GM12891 (cell line): ENCODE measurements at places on chromosomes 16 and 17.

DNA sequence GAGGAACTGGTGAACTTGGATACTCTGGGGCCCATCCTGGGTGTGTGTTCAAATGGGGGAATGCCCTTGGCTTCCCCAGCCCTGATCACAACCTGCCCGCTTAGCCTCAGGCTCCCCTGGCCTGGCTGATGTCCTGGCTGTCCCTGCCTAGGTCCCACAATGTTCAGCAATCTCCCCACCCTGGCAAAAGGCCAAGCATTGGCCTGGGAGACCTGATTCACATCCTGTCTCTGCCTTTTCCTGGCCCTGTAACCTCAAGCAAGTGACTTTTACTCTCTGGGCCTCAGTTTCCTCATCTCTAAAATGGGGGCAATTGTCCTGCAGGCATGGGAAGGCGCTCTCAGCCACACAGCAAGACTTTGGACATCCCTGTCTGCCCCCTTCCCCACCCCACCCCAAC, 14.4 kb downstream of the CPNE2 start:
- no peak for DNase-seq

DNA sequence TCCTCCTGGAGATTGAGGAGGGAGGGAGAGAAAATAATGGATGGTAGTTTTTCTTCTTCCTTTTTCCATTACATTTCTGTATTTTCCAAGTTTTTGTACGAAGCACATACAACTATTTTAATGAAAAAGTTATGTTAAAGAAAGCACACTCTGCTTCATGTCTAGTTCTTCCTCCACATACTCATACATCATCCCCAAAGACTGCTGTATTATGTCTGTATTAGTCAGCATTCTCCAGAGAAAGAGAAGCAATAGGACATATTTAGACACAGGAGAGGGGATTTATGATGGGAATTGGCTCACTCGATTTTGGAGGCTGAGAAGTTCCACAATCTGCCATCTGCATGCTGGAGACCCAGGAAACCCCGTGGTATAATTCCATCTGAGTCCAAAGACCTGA, 10.1 kb upstream of the ACSM2A start:
- DNase-seq = no peak

- no peak for DNase-seq
Measured at GRCh38 chr17:12691173-12691572, 25.5 kb downstream of the MYOCD start.

- DNase-seq = no peak
Measured at GRCh38 chr16:83727018-83727417, 80.8 kb upstream of the HSBP1 start.

GRCh38 chr17:75079023-75079373, 8.8 kb upstream of the SLC16A5 start:
- no peak for DNase-seq

- DNase-seq = no peak
Measured at GRCh38 chr16:19291475-19291874, 5.9 kb downstream of the CLEC19A start.

- DNase-seq = no peak
Measured at GRCh38 chr16:14303182-14303618, 232.1 kb downstream of the MRTFB start.

DNA sequence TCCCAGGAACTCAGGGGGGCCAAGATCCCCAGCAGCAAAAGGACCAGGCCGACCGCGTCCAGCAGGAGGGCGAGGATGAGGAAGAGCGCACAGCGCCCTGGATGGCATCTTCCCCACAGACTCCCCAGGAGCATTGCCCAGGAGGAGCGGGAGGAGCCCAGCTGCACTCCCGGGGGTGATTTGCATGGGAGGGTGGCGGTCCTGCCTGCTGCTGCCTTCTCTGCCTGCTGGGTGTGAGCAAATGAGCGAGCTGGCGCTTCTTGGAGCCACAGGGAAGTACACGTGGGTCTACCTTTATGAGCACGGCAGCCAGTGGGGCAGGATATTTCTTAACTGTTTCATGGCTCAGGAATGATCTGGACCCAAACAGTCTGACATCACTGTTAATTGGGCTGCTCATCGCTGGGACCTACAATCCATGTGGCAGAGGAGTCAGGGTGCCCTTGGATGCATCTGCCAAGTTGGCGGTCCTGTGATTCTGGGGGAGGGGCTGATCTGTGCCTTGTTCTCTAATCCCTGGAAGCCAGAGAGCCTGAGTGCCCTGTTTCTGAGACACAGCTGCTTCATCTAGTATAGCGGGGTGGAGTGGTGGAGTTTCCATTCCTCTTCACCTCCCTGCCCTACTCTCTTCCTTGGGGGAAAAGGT, at the start of gene TMEM238L:
TMEM238L (minus strand) TSS at position 270 of the 646 bp plus-strand sequence; CDS start at position 134, 136 bp downstream.
- no peak for DNase-seq

DNA sequence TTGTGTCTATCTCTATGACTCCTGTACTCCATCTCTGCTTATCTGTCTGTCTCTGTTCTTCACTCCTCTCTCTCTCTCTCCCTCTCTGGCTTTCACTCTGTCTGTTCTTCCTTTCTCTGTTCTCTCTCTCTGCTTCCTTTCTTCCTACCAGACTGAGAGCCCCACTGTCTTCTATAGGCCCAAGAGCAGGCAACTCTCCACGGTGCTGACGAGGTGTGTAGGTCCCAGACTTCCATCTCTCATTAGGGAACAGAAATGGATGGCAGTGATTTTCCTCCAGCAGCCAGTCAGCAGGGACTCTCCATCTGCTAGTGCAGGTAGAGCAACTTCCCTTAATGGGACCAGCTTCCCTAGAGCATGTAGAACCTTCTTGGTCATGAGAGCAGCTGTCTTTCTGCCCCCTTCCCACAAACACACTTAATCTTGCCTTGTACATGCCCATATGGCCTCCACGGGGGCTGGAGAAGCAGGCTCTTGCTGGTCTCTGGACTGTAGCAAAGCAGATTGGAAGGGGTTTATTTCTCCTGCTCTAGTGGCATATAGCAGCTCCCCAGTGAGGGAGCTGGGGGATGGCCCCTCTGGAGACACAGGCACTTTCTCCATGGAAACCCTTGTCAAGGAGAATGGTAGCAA, 47.8 kb upstream of the NLRP1 start:
- no peak for DNase-seq

GRCh38 chr17:32265192-32265923, at the start of gene RHBDL3:
RHBDL3 (plus strand) TSS chr17:32265832; CDS start chr17:32266190, 358 bp downstream.
- no peak for DNase-seq

DNA sequence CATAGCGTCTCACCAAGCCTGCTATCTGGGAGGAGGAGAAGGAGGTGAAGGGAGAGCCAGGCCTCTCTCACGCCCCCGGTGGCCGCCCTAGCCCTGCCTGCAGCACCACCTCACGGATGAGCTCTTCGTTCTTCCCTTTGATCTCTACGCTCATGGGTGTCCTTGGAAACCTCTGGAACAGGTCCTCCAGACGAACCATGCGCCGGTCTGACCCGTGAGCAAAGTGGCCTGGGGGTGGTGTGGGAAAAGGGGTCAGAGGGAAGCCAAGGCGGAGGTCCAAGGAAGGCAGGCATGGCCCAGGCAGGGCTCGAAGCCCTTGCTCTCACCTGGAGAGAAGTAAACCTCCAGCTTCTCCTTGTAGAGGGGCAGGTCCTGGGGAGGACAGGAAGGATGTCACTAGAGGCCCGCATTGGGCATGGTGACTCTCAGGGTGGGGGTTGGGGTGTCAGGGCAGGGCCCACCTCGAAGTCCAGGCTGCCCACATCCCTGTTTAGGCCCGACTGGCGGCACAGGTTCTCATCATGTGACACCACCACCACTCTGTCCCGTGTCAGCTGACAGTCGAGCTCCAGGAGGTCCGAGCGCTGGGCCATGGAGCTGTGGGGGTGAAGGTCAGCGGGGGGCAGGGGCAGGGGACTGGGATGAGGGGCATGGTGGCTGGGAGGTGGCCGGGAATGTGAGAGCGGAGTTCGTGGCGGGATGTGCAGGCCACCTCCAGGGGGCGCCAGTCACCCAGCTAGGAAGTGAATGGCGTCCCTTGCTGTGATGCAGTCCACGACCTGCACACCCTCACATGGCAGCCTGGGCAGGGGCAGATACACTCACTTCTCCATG, 923 bp downstream of the GDPD3 start:
- no peak for DNase-seq

GRCh38 chr17:51428668-51429495, 168.5 kb downstream of the UTP18 start:
- DNase-seq = no peak

GRCh38 chr17:74337834-74338500, 11.9 kb downstream of the KIF19 start:
- no peak for DNase-seq

- no peak for DNase-seq
Measured at GRCh38 chr17:63314761-63315160, 131.3 kb downstream of the CYB561 start.

GRCh38 chr17:13297183-13297582, 279.4 kb upstream of the ELAC2 start:
- DNase-seq = no peak

DNA sequence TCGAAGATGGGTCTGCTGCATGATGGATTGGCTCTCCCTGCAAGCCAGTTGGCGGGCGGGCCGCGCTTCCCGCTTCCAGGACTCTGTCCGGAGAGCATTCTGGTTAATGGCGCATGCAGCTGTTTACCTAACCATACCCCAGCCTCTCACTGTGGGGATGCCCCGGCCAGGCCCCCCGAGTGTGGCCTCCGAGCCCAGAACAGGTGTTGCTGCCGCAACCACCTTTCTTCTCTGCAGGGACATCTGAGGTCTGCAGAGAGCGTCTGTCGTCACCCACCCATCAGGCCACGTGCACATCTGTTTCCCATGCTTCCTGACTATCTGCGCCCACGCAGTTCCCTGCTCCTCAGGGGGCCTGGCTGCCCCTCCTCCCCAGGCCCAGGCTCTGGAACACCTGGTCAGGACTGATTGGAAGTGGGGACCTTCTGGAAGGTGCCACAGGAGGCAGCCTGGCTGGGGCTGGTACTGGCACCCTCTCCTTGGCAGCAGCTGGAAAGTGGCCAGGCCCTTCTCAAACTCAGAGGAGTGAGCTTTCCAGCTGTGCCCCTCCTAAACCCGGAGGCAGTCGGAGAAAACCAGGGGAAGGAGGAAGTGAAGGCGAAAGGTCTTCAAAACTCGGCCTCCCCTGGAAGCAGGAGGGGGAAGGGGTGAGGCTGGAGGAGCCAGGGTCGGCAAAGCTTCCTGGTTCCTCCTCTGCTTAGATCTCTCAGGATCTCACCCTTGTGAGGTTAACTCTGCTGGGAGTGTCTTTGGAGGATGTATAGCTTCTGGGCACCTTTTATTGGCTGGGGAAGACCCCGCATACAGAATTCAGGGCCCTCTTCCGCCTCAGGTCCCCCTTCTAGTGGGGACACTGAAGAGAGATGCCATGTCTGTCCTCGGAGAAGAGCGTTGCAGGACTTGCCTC, 64.5 kb upstream of the CIBAR2 start:
- DNase-seq = no peak

DNA sequence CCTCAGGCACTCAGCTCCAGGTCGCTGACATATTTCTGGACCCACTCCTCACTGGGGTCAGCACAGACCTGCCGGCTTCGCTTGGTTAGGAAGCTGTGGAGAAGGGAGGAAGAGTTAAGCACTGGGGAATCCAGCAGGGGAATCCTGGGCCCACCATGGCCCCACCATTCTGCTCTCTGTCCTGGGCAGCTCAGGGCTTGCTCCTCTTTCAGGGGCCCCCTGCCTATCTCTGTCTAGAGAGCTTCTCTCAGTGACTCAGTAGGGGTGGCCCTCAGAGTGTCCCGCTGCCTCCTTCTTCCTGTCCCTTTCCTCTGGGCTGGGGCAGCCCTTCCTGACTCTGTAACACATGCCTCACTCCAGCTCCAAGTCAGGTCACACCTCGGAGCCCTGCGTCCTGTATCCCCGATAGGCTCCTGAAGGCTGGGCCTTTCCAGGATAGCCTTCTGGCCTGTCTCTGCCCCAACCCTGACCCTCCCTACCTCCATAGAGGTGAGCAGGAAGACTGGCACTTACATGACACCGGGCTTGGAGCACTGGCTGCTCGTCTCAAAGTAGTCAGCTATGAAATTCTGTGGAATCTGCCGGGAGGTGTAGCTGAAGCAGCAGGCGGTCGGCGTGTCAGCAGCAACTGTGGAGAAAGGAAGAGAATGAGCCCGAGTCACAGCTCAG, 1.1 kb downstream of the CCL3 start:
- DNase-seq = no peak

DNA sequence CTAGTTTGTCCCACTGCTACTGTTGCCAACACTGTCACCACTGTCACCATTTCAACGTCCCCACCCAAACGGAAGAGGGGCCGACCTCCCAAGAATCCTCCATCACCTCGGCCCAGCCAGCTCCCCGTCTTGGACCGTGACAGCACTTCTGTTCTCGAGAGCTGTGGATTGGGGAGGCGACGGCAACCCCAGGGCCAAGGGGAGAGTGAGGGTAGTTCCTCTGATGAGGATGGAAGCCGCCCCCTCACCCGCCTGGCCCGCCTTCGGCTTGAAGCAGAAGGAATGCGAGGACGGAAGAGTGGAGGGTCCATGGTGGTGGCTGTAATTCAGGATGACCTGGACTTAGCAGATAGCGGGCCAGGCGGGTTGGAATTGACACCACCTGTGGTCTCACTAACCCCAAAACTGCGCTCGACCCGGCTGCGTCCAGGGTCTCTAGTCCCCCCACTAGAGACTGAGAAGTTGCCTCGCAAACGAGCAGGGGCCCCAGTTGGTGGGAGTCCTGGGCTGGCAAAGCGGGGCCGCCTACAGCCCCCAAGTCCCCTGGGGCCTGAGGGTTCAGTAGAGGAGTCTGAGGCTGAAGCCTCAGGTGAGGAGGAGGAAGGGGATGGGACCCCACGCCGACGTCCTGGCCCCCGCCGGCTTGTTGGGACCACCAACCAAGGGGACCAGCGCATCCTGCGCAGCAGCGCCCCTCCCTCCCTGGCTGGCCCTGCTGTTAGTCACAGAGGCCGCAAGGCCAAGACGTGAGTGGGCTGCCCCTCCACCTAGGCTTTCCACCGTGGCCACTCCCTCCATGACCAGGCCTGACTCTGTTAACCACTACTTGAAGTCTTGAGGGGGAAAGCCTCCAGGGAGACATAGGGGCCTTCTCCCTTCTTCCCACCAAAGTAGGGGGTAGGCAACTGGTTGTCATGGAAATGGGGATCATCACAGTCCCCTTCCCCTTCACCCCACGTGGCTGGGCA, 9.0 kb upstream of the PHKG2 start:
- no peak for DNase-seq

DNA sequence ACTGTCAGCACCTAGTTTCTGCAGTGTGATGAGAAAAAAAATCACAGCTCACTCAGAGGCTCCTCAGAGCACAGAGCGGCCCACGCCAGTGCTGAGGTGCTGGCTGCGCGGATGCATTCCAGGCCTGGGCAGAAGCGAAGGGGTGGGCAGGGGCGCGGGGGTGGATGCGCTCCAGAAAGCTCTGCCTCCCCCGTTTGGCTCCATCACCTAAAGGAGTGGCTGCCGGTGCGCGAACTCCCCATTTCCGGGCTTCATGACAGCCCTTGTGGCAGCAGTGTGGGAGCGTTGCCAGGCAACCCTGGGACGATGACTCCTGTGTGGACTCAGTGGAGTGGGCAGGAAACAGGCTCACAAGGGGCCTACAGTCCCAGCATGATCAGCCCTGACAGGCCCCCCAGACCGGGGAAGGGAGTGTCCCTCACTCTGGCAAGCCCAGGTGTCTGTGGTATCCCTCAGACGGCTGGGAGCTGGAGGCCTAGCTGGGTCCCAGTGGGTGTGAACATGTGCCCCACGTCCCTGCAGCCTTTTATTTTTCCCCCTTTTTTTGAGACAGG, 32.8 kb upstream of the NUDT16L1 start:
- DNase-seq = no peak
